ENCODE measurements at places on chromosomes 5 and 9. TPM values are rescaled to one million over a fixed set of nuclear protein-coding genes. Genes with fewer than 3 reads are reported as not detected.

The C8G gene
- total RNA-seq = 10.8 TPM

The CNTNAP3 gene
- 1.0 TPM for total RNA-seq

The ZNF366 gene
- total RNA-seq = not detected

The ACOT12 gene
- total RNA-seq = not detected

The IL13 gene
- total RNA-seq = not detected

The TAF11L5 gene
- not detected for total RNA-seq

The LMBRD2 gene
- 15.6 TPM for total RNA-seq

The MARCOL gene
- total RNA-seq = not detected

The ABO gene
- total RNA-seq = 0.04 TPM

The TAL2 gene
- total RNA-seq = not detected

The WNT8A gene
- total RNA-seq = not detected

The SLC45A2 gene
- 0.85 TPM for total RNA-seq

The SLCO6A1 gene
- not detected for total RNA-seq

The BARHL1 gene
- not detected for total RNA-seq

The PCDHGA5 gene
- 1.2 TPM for total RNA-seq

The SLC31A2 gene
- total RNA-seq = 4.6 TPM

The MLANA gene
- not detected for total RNA-seq

The MSMP gene
- total RNA-seq = not detected

The SLC35D2 gene
- 22.1 TPM for total RNA-seq

The PCDHGA9 gene
- 1.8 TPM for total RNA-seq

The CNTNAP3B gene
- 0.88 TPM for total RNA-seq

The LCN12 gene
- 11.4 TPM for total RNA-seq

The COL23A1 gene
- 19.7 TPM for total RNA-seq

The RAB3C gene
- total RNA-seq = 1.8 TPM

The IL7R gene
- total RNA-seq = not detected

The PCDHB15 gene
- total RNA-seq = 21.3 TPM
